ENCODE measurements at places on chromosomes 6 and 20. TPM values are rescaled to one million over a fixed set of nuclear protein-coding genes. Genes with fewer than 3 reads are reported as not detected.

Gene MRAP2
- total RNA-seq = 1.7 TPM

Gene SLC52A3
- 0.57 TPM for total RNA-seq

Gene CALHM4
- not detected for total RNA-seq

Gene DACT2
- total RNA-seq = 0.14 TPM

Gene C20orf204
- 0.15 TPM for total RNA-seq

Gene SMLR1
- not detected for total RNA-seq

Gene ZSCAN12
- total RNA-seq = 1.8 TPM

Gene MRPS26
- total RNA-seq = 107 TPM

Gene DEFB115
- total RNA-seq = not detected

Gene PLAGL1
- total RNA-seq = 8.7 TPM

Gene EXOC2
- 10.1 TPM for total RNA-seq

Gene ADGRF5
- not detected for total RNA-seq

Gene SIM1
- total RNA-seq = not detected

Gene TRIM40
- total RNA-seq = not detected

Gene ACOT8
- 20.5 TPM for total RNA-seq

Gene FUT9
- total RNA-seq = not detected

Gene ANKRD66
- total RNA-seq = not detected

Measured in A549 treated with Mapracorat at 1 μM for 4 hours (cell line).